ENCODE measurements at places on chromosomes 7 and 10.

DNA sequence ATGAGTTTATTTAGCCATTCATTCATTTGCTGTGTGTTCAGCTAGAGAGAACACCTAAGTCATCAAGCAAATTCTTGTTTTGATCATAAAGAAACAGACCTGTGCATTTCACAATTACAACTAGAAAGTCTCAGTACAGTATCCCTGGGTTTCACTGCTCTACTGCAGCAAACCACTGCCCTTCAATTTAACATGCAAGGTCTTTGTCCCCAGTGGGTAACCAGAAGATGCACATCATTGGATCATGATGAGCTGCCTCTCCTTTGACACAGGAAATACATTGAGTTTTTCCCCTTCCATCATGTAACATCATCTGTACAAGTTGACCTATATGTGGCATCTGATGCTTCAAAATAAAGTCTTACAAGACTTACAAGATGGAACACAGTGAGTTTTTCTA is 70.5 kb upstream of the MRLN start:
- no peak for DNase-seq

DNA sequence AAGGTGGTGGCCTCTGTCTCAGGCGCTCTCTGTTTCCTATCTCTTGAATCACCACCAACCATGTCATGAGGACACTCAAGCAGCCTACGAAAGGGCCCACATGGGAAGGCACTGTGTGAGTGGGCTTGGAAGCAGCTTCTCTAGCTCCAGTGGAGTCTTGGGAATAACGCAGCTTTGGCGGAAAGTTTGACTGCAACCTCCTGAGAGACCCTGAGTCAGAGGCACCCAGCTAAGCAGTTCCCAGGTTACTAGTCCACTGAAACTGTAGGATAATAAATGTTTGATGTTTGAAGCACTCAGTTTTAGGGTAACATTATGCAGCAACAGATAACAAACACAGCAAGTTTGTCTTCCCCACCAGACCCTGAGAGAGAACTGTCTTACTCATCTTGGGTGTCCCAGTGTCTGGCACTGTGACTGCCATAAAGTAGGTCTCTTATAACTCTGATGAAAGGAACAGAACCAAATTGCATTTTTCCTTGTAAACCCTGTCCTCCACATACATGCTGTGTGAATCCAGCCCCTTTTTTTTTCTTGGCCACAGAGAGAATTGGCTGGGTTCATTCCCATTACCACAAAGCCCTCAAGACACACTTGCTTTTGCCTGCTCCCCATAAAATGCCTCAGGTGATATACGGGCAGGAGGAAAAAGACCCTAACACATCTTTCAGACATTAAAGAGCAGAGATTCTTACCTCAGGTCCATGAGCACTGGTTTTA is 185.5 kb downstream of the ZNF365 start:
- DNase-seq = no peak

- DNase-seq = no peak
Measured at GRCh38 chr7:98998821-98999725, 120.7 kb downstream of the TRRAP start.

- DNase-seq = no peak
Measured at GRCh38 chr10:104326991-104327610, 11.2 kb downstream of the ITPRIP start.

- no peak for DNase-seq
Measured at GRCh38 chr7:38580485-38580884, 50.7 kb downstream of the AMPH start.

GRCh38 chr10:44981172-44982113 is 2.8 kb upstream of the DEPP1 start:
- no peak for DNase-seq

DNA sequence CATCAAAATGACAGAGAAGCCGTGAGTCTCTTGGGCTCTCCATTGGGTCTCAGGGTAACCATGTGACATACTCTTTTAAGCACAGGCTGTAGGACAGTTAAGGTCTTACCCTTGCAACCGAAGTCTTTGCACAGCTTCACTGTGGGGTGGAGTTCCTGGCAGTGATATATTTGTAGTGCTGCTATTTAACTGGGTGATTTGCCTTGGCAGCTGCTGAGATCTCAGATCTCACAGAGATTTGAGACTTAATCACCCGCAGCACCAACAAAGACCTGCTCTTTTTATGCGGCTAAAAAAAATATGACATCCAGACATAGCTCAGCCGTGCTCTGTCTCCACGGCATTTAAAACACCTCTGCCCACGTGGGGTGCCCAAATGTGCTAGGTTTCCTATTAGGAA is 63.4 kb upstream of the NPTX2 start:
- DNase-seq = no peak

- DNase-seq = no peak
Measured at GRCh38 chr7:18119985-18120384, 92.3 kb upstream of the PRPS1L1 start.

GRCh38 chr10:59622320-59623132 is 87.1 kb downstream of the SLC16A9 start:
- peak; percentile 21 for DNase-seq

GRCh38 chr10:3010816-3011460 is 56.4 kb upstream of the PFKP start:
- DNase-seq = no peak
